ENCODE measurements at places on chromosomes 12 and 14.

DNA sequence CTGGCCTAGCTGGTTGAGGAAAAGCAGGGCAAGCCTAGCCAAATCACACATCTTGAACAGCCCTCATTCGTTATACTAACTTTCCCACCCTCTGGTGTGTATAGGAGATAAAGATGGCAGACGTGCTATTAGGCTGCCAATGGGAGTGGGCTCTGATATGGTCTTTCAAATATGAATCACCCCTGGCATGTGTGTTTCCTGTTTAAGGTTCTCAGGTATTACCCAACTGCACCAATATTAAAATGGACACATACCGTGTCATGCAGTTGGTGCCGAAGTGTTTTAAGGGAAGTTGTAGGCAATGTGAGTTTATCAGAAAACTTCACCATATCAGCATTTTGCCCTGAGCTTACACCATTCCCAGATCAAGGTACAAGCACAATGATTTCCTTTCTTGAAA, 33.4 kb downstream of the CHST11 start:
- DNase-seq = no peak

DNA sequence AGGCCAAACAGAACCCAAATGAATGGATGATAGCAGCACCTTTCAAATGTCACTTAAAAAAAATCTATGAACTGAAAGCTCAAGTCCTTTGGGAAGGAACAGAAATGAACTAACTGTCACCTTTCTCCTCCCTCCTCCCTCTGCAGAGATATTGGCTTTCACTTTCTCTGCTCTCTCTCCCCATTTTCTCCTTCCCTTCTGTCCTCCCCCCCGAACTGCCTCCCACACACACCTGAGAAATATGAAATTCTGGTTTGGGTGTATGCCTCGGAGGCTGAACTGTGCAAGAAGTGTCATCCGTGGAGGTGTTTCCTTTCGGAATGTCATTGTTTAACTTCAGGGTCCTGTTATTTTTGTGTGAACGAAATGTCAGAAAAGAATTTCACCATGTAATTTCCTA, 87.8 kb downstream of the NEDD1 start:
- no peak for DNase-seq

DNA sequence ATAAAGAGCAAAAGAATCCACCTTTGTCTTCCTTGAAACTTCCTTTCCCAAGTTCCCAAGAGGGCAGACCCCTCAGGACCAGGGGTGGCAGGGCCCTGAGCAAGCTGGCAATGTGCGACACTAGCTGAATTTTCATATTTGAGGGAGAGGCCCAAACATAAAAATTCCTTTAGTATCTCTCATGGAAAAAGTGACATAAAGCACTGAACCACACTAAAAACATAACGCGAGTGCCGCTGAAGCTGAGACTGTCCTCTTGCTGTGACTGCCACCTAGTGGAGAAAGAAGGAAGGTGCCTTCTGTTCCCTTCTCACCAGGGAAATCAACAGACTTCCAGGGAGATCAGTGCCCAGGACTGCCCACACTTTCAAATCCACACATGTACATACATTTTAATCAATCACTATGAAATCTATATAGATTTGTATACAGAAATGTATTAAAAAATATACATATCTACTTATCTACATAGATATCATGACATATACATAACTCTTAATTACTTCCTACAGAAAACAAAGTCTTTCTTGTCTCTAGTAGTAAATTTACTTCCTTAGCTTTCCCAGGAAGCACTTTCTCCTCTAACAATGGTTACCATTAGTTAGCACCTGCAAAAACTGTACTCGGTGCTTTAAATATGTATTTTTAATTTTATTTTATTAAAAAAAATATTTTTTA, 53.8 kb downstream of the SSH1 start:
- no peak for DNase-seq

GRCh38 chr12:14619741-14620501, 52.2 kb upstream of the PLBD1 start:
- DNase-seq = no peak

GRCh38 chr12:84842406-84843013, 70.1 kb downstream of the SLC6A15 start:
- DNase-seq = no peak

GRCh38 chr14:67883717-67884116, 64.1 kb downstream of the RAD51B start:
- no peak for DNase-seq

GRCh38 chr12:10189653-10190052, 10.8 kb downstream of the TMEM52B start:
- no peak for DNase-seq

DNA sequence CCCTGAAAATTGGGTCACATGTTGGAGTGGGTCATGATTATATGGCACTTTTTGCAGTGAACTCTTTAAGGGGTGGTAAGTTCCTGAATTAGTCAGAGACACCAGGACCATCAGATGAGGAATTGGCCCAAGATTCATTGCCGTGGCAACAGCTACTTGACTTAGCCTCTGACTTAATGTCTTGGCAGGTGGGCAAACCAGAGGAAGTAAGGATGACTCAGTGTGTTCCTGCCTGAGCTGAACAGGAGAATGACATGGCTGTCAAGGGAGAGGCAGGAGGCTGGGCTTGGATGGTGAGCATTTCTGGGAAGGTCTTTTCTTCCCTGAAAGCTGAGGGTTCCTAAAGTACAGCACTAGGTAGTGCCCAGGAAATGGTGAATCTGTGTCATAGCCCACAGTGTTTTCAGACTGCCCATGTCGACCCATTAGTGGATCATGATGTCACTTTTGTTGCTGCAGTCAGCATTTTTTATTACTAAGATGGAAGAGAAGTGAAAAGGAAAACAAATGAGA, 170.1 kb upstream of the PWP1 start:
- no peak for DNase-seq

GRCh38 chr12:43097471-43097870, 454.5 kb downstream of the ADAMTS20 start:
- DNase-seq = no peak

GRCh38 chr12:55385891-55386290, 14.4 kb upstream of the OR6C65 start:
- DNase-seq = no peak

DNA sequence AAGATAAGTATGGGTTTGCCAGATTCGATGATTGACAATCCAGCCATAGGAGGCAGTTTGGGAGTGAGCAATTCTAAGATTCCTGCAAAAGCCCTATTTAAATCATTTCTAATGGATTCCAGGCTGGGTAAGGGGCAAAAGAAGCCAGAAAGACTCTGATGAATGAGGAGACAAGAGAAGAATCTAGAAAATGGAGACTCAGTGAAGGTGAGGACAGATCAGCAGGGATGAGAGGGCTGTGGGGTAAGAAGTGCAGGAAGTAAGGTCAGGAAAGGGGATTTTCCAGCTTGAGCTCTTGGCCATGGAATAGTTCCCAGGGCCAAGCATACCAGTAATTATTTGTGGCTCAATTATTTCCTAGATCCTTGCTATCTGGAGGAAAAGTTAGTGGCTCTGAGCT, 87.3 kb downstream of the TMX1 start:
- no peak for DNase-seq

GRCh38 chr12:16299403-16299802, 21.9 kb upstream of the SLC15A5 start:
- DNase-seq = no peak

DNA sequence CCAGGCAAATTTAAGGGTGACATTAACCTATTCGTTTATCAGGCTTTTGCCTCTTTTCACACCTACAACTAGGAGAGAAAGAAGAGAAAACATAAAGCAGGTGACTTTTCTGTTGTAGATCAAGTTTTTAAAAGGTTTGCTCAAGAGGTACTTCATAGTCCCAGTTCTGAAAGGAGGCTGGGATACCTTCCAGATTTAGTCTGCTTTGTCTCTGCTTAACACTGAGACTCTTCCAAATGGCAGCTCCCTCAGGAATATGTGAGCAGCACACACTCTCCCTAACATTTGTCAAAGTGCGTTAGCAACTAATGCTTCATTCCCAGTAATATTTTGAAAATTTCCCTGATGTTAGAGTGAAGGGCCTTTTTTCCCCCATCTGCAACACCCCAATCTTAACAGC, 133.7 kb upstream of the RASSF8 start:
- no peak for DNase-seq

- DNase-seq = no peak
Observed at GRCh38 chr12:42162965-42163364, 18.3 kb upstream of the GXYLT1 start.

- DNase-seq = no peak
Observed at GRCh38 chr12:59744564-59744963, 148.7 kb downstream of the SLC16A7 start.

DNA sequence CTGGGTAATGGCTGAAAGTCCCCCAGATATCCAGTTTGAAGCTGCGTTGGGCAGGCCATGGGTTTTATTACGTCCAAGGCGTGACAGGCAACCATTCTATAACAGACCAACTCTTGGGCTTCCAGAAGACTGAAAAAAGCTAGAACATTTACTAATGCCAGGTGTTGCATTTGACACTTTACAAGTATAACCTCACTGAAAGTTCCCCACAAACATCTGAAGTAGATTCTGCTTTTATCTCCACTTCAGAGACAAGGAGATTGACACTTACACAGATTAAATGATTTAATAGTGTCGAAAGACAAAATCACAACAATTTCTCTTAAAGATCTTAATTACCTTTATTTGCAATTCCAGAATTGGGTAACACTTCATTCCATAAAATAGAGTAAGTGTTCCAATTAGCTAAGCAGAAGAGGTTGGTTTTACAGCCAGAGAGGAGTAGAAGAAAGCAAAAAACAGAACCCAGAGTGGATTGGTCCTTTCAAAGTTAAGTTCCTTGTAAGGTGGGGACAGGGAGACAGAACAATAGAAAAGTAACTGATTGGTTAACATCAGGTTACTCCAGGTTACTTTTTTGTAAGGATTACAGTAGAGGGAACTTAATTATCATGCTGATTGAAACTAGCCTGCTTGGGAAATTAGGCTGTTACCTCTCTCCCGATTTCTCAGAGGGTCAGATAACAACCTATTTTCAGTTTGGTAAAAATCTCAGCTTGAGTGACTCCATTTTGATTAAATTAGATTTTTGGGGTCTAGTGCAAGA, 11.3 kb downstream of the SOCS2 start:
- DNase-seq = no peak

DNA sequence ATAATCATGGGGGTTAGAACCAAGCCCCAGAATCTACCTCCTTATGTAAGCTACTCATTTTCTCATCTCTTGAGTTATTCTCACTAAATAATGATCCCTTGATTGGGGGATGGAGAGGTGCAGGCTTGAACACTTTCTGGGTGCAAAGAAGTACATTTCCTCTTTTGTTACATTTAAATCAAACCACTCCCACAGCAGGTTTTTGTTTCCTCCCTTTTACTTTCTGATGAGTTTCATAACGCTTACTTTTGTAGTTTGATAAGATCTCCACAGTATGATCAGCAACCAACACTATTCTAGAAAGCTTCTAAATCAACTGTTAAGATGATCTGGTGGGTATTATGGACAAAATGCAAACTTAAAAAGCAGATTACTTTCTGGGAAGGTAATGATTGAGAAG, 20.5 kb downstream of the VCPKMT start:
- DNase-seq = no peak

- no peak for DNase-seq
Observed at GRCh38 chr12:3014641-3015040, 55.4 kb downstream of the TEAD4 start.

GRCh38 chr14:40464531-40464930, 1032.3 kb upstream of the FBXO33 start:
- DNase-seq = no peak

GRCh38 chr12:42963988-42964387, 374.4 kb upstream of the PRICKLE1 start:
- no peak for DNase-seq

GRCh38 chr14:22996768-22997654, 12.9 kb downstream of the C14orf93 start:
- DNase-seq = no peak

- DNase-seq = no peak
Observed at GRCh38 chr14:75196468-75196867, 20.1 kb upstream of the TMED10 start.

DNA sequence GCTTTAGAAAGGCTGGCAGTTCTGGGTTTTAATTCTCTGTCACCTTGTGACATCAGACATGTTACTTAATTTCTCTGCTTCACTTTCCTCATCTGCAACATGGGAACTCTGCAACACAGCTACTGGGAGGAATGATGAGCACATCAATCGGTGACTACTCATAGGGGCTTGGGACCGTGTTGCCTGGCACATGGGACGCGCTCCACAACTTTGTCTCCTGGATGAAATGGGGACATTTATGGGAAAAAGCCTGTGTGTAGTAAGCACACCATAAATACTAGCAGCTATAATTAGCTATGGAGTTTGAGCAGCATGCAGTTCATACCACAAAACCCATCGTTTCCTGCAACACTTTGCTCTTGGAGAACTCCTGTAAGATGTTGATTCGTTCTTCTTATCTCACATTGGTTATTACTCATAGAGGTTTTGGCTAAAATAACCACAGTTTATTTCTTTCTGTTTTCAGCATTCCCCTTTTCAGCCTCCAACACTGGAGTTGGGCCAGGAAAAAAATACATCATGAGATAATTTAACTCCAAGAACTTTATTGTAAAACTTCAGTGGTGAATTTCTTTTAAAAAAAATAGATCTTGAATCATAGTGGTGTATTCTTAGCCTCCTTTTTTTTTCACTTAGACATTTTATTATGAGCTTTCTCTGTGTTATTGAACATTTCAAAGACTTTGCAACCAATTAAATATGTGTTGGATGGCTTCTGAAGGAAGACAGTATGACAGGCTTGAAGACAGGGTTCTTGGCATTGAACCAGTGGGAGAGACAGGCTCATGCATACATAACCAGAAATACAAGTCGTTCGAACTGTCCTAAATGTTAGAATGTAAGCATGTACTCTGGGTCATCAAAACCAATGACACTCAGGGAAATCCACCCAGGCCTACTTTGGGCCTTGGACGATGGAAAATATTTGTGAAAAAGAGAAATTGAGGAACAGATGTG, 72.7 kb downstream of the RIN3 start:
- DNase-seq = no peak

GRCh38 chr12:66337381-66338010, 35.2 kb downstream of the HELB start:
- no peak for DNase-seq

GRCh38 chr14:100845341-100845740, 19.4 kb downstream of the MEG3 start:
- no peak for DNase-seq

GRCh38 chr12:124378926-124379325, 84.0 kb downstream of the RFLNA start:
- no peak for DNase-seq

GRCh38 chr14:73460691-73461127, 2.4 kb upstream of the NUMB start:
- no peak for DNase-seq

DNA sequence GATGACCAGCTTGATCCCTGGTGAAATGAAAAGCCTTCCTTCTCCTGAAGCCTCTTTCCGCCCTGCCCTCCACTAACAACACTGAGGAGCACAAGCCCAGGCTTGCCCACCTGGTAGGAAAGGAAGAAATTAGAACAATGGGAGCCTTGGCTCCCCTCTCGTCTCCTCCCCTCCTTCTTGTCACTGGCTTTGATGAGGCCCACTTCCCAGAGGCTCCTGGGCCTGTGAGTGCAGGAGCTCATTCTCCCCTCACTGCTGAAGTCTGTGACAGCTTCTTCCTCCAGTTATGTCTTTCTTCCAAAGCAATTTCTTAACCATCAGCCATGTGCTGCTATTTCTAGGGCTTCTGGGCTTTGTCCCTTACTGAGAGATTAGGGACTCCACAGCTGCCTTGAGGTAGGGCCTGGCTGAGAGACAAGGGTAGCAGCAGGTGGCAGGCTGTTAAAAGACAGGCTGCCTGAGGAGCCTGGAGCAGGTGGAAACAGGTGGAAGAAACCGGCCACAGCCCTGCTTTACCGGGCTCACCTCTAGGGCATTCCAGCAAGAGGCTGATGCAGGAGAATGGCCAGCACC, 53.6 kb upstream of the SRSF5 start:
- DNase-seq = no peak
